ENCODE measurements at places on chromosomes 16 and 17. TPM values are rescaled to one million over a fixed set of nuclear protein-coding genes. Genes with fewer than 3 reads are reported as not detected.
A peak's percentile ranks its signal among the peaks of the same experiment; 100 is the strongest.

DNA sequence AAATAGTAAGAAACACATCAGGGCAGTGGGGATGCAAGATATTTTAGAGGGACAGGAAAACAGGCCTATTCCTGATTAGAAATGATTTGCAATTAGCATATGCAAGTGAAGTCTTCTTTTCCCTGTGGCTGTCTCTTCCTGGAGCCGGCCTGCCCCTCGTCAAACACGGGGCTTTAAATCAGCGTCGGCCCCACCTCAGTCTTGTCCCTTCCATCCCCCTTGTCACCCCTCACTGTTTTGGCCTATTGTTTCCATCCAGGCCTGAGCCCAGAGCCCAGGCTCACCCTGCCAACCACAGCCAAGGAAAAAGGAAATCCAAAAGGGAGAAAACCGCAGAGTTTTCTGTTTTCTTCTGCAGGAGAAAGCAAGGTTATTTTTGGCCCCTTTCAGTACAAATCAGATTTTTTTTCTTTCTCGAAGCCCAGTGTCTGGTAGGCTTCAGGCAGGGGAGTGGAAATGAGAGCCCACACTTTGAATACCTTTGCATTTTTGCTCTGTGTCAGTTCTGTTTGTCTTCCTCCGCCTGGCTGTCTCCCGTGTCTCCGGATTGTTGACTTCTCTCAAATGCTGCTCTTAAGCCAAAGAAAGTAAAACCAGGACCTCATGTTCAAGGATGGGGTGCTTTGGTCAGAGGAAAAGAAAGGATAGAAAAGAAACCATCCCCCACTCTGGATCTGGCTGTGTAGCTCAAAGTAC lies 399.9 kb upstream of the CDH11 start:
- DNase-seq = peak; percentile 49

- no peak for DNase-seq
These were observed 140.2 kb upstream of the CIBAR2 start for GRCh38 chr16:85252461-85252860.

DNA sequence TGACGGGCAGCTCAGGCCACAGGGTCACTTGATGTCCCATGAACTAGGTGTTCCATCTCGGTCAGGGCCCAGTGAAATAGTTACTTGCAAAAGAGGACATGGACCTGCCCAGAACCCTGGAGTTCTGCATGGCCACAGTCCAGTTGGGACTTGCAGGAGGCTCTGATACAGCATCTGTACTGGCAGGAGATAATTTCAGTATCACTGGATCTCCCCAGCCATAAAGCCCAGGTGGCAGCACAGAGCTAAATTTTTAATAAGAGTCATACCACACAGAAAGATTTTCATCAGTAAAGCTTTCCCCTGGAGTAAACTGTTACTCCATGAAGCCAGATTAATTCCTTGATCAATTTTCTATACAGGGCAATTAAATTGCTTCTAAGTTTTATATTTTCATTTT lies 18.0 kb upstream of the SLC16A5 start:
- DNase-seq = no peak

Gene SLC12A4
- total RNA-seq = 43.4 TPM

Gene KRT28
- not detected for total RNA-seq

Data from endodermal cell (in vitro differentiated cells).